Jurkat, Clone E6-1 (cell line): ENCODE measurements at places on chromosomes 16 and 17.
A peak's percentile ranks its signal among the peaks of the same experiment; 100 is the strongest.

GRCh38 chr17:15266325-15267125 lies 1.4 kb upstream of the PMP22 start:
- no peak for DNase-seq

- DNase-seq = no peak
Measured at GRCh38 chr16:3508736-3509135, 7.9 kb downstream of the CLUAP1 start.

DNA sequence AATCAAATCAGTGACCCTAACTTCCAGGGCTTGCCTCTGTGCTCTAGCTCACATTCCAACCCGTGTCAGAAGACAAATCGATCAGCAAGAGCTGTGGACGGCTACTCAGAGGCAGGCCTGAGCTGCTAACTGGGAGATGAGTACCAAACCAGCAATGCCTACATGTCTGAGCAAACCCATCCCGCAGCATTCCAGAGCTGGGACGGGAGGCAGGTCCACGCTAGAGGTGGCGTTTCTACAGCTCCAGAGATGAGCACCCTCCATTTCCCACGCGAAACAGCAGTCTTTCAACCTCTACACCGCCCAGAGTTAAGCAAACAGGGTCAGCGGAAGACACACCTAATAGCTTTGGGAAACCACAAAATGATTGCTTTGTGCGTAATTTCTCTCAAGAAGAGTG lies 6.5 kb downstream of the NXN start:
- DNase-seq = no peak

DNA sequence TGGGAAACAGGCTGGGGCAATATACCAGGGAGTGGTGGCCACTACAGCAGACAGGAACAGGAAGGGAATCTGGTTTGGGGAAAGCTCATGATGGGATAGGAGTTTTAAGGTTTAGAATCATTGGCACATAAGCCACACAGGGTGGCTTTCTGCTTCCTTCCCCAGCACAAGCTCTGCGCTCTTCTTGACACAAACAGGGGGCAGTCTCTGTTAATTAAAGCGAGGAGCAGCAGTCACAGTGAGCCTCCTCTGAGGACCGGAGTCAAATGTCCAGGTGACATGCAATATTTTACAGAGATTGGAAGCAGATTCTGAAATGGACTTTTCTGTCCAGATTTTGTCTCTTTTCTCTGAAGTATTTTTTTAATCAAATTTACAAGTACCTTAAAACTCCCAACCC lies 2.8 kb upstream of the SHISA9 start:
- no peak for DNase-seq

DNA sequence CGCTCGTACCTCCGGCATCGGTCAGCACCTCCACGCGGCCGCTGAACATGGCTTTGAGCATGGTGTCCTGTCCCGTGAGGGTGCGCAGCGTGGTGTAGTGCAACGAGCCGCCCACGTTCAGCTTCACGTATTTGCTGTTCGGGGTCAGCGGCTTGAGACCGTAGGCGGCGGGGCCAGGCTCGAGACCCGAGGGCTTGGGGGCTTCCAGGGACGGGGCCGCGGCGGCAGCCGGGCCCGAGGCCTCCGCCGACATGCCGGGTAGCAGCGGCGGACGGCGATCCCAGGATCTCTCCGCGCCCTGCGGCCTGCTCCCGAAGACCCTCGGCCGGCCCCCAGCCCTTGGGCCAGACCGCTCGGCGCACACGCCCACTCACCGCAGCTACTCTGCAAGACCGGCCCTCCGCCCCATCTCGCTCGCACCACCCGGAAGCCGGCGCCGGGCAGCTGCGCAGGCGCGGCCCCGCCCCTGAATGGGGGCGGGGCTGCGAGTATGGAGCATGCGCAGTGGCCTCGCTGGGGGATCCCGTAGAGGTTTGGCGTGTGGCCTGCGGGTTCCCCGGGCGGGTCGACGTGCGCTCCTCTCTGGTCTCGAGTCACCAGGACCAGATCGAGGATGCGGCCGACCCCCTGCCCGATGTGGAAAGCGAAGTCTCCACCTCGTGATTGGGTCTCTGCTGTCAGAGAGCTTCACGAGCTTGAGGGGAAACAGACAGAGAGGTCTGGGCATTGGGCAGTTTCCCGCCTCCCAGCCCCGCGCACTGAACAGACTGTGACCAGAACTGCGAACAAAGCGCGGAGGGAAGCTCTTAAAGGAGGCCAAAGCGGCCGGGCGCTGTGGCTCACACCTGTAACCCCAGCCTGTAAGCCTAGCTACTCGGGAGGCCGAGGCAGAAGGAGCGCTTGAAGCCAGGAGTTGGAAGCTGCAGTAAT lies at the start of gene KCTD13:
Gene KCTD13, minus strand, starts transcription at position 446 of the 930 bp plus-strand sequence. Its CDS starts 193 bp downstream, at position 253.
- DNase-seq = peak; percentile 68

DNA sequence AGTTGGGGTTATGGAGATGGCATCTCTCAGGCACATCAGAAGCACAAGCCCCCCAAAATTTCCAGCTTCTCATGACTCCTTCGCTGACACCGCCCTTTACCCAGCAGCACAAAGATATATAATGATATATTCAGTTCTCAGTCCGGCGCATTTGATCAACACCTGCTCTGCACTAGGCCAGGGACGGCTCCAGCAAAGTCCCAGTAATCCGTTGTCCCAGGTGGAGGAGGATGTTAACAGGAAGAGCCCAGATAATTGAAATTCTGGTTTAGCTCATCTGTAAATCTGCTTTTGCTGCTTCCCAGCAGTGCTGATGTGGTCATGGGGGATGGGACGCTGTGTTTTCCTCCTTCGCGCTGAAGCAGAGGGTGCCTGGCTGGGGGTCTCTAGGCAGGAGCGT lies 131.5 kb downstream of the OR1D5 start:
- DNase-seq = no peak

DNA sequence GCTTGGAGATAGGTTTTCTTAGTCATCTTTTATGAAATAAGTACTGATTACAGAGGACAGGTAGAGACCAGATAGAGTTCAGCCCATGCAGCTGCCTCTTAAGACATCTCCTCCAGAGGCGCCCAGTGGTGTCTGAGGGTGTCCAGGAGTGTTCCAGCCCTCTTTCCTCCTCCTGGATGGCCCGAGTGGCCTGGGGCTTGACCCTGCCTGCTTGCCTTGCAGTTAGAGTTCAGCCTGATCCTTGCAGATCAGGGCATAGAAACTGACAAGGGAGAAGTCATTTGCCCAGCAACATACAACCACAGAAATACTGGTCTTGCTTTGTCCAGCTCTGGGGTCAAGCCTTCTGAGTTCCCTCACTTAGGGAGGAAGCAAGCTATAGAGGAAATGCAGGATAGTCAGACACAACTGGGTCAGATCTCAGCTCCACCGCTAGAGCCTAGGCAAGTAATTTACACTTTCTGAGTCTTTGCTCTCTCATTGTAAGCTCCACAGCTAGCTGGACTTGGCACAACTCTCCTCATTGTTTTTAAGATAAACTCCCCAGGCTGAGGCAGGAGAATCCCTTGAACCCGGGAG lies 3.6 kb upstream of the CCL1 start:
- no peak for DNase-seq

GRCh38 chr17:21687136-21687953 lies 5.0 kb upstream of the KCNJ18 start:
- no peak for DNase-seq

DNA sequence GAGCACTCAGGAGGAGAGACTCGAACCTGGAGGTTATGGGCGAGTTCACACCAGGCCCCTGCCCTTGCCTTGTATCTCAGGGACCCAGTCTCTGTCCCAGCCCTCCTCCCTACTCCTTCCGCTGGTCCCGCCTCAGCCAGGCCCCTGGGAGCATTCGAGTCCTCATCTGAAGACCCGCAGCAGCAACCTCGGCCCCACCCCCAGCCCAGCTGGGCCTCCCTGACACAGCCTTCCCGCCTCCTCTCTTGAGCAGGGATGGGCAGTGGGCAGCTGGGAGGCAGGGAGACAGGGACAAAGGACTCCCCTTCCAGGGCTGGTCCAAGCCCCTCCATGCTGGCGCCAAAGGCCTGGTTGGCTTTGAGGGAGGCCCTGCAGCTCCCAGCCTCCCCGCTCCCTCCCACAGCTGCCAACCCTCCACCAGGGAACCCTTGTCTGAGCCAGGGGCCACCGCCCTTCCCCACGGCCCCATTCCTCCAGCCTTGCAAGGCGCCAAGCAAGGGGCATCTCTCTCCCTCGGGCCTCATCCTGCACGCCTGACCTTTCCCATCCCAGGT lies 15.4 kb upstream of the ZC3H18 start:
- DNase-seq = no peak

- DNase-seq = no peak
Measured at GRCh38 chr16:87836844-87837581, 32.3 kb downstream of the SLC7A5 start.

DNA sequence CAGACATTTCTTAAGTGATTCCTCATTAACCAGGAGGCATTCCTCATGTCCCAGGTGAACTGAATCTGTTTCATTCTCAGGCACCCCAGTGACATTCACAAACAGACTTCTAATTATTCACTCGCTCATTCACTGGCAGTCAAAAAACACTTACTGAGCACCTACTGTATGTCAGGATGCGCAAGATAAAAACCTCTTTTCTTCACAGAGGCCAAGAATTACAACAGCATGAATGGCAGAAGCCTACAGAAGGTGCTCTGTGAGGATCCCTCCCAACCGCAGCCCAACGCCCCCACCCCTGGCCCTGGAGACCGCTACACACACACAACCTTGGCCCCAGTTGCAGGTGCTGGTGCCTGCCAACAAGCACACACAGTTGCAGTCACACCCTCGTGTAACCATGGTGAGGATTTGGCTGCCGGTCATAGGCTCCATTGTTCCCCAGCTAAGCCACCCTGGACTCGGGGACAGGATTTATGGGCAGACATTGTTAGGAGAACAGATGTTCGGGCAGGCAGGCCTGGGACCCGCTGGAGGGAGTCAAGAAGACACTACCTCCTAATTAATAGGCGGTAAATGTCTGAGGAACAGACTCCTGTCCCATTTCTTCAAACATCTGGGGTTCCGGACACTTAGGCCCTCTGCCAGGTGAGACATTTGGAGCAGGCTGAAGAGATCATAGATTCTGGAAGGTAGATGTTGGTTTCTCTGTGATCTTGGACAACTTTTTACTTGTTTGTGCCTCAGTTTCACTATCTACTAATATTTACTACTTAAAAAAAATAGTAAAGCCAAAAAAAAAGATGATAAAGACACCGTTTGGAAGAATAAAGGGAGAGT lies 43.2 kb downstream of the CUEDC1 start:
- no peak for DNase-seq

GRCh38 chr16:53773881-53774280 lies 69.9 kb downstream of the FTO start:
- DNase-seq = no peak

GRCh38 chr16:64730261-64730660 lies 391.6 kb downstream of the CDH11 start:
- no peak for DNase-seq

DNA sequence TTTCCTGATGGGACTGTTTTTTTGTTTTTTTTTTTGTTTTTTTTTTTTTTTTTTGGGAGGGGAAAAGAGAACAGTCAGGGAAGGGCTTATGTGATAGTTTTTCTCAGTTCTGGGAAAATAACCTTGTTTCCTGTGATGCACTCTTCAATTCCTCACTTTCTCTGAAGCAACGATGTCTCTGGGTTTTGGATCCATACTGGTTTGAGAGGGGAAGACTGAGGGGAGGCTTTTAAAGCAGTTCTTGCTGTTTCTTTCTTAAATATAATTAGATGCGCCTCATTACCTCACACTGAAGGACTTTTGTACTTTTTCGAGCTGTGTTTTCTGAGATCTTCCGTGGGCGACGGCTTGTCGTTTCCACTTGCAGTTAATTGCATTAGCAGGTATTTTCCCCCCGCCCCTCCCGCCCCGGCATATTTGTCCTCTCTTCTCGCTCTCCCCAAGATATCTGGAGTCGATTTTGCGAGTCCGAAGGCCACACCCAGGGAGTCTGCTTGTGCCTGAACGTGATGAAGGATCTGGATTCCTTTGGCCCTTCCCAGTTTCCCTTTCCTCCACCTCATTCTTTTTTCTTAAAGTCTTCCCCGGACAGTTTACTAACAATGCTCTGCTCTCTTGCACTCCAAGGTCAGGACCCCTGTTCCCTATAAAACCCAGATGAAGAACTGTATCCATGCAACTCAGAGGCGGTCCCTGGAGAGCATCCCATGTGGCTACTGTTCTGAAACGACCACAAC lies 125.2 kb upstream of the ZFHX3 start:
- no peak for DNase-seq

DNA sequence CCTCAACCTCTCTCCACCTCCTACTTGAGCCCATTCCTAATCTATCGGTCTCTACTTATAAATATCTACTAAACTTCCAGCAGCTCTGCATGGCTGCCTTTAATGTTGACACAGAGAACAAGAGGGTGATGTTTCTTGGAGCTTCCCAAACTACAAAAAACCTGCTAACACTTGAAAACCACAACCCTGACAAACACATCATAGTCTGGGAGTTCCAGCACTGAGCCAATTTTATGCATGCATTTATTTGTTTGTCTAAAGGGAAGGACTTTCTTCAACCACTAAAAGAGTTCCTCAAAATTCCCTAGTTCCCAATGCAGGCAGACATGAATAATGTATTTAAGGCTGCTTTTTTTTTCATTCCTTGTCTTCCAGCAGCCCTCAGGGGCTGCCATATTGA lies 331.8 kb upstream of the XYLT1 start:
- no peak for DNase-seq

DNA sequence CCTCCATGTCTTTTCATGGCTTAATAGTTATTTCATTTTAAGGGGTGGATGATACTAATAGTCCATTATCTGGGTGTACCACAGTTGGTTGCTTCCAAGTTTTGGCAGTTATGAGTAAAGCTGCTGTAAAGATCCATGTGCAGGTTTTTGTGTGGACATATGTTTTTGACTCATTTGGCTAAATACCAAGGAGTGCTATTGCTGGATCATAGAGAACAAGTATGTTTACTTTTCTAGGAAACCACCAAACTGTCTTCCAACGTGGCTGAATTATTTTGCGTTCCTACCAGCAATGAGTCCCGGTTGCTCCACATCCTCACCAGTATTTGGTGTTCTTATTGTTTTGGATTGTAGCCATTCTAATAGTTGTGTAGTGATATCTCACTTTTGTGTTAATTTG lies 181.9 kb downstream of the SPECC1 start:
- no peak for DNase-seq

GRCh38 chr17:42436391-42436790 lies 13.3 kb upstream of the CAVIN1 start:
- no peak for DNase-seq

DNA sequence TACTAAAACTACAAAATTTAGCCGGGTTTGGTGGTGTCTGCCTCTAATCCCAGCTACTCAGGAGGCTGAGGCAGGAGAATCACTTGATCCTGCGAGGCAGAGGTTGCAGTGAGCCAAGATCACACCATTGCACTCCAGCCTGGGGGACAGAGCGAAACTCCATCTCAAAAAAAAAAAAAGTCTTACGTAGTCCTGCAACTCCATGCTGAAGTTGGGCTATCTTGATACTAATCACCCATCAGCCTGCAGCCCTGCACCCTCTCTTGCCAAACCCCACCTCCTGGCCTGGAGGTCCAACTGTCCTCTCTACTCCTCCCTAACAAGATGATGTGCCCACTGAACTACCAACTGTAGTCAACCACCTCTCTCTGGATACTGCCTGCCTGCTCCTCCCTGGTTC lies 4.8 kb downstream of the TMEM170A start:
- DNase-seq = no peak

DNA sequence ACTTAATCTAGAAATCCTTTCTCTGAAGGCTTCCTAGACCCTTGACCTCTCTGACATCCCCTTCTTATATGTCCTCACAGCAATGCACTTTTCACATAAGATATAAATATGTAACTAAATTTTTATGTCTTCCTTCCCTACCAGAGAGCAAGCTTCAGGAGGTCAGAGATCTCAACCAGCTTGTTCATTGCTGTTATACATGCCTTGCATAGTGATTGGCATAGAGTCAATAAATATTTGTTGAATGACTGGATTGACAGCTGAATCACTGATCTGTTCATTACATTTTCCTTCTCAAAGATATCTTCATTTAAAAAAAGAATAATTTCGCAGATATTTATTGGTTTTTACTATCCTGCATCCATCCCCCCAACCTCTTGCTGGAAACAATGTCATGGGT lies 29.5 kb downstream of the HYDIN start:
- DNase-seq = no peak
